Activated T-helper 2 cell treated with anti-CD3 and anti-CD28 coated beads, Interferon-gamma antibody, Interleukin-2, Interleukin-4, amounts not matched to agents 10 μg/mL and 5 μg/mL and 100 μg/mL, durations not matched to agents 14 hours and 24 hours and 36 hours (primary cell): ENCODE measurements at places on chromosomes 11 and 22. TPM values are rescaled to one million over a fixed set of nuclear protein-coding genes. Genes with fewer than 3 reads are reported as not detected.
A peak's percentile ranks its signal among the peaks of the same experiment; 100 is the strongest.

DNA sequence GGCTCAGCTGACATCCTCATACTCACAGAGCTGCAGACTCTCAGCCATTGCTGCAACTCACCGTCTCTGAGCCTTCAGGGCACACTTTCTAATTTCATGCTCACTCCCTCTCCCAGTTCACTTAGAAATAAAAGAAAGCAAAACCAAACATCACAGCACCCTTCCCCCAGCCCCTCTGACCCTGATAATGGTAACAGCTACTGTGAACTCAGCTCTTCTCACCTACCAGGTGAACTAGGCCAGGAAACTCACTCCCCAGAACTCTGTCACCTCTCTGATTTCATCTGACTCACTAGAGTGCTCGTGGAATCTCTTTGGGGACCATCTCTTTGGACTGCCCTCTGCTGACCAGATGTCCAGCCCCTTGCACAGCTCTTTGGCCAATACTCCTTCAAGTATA lies 14.5 kb upstream of the PARVA start:
- no peak overlapping the region for H3K27ac ChIP-seq
- H3K36me3 ChIP-seq = no peaks in the 10 kb centered on the region
- no peak for DNase-seq
- H3K27me3 ChIP-seq = peaks cover 1% of the 10 kb centered on the region

GRCh38 chr11:6655790-6656583 lies at the start of gene DCHS1:
TSS of gene DCHS1 (minus strand) at chr11:6655809. CDS start at chr11:6641613, 14,196 bp downstream.
- no peak for DNase-seq
- H3K36me3 ChIP-seq = peaks cover 3% of the 10 kb centered on the region
- H3K27me3 ChIP-seq = peaks cover 16% of the 10 kb centered on the region
- peak within 1 kb of the TSS; percentile 60 for H3K4me3 ChIP-seq
- H3K27ac ChIP-seq = no peak within 1 kb of the TSS

DNA sequence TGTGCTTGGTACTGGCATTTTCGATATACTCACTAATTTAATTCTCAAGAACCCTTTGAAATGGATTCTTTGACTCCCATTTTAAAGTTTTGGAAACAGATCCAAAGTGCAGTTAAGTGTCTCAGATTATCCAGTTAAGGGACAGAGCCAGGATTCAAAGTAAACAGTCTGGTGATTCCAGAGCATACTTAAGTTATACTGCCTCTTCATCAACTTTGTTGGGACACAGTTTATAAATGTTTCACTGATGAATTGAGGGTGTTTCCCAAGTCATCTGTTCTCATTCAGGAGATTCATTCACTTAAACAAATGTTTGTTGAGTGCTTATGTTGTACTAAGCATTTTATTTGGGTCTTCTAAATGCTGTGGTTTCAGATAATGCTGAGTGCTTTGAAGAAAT lies 17.1 kb downstream of the KDM2A start:
- H3K4me3 ChIP-seq = no peak overlapping the region
- peaks cover 11% of the 10 kb centered on the region for H3K4me1 ChIP-seq
- no peak overlapping the region for H3K27ac ChIP-seq

- peaks cover 1% of the 10 kb centered on the region for H3K27me3 ChIP-seq
- H3K36me3 ChIP-seq = no peaks in the 10 kb centered on the region
- no peak overlapping the region for H3K27ac ChIP-seq
These were observed 62.1 kb downstream of the SLC25A17 start for GRCh38 chr22:40757071-40757470.

DNA sequence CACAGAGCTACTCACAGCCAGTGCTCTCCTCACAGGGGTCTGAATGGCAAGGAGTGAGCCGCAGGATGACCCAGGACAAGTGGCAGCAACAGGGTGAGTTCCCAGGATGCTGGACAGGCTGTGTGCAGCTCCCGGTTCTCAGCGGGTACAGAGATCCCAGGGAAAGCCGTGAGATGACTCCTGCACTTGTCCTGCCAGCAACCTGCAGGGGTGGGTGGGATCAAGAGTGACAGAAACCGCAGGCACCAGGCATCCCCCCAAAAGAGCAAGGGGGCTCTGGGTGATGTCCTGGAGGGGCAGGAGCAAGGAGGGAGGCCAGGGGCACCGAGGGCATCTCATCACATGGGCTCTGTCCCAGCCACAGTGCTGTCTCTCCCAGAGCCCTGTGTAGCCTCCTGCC lies 15.9 kb upstream of the PRODH start:
- DNase-seq = no peak
- H3K4me3 ChIP-seq = no peak overlapping the region
- H3K27me3 ChIP-seq = peaks cover 15% of the 10 kb centered on the region
- no peak overlapping the region for H3K27ac ChIP-seq

Gene DDX17
- 378 and 391 TPM in 2 replicates for total RNA-seq

DNA sequence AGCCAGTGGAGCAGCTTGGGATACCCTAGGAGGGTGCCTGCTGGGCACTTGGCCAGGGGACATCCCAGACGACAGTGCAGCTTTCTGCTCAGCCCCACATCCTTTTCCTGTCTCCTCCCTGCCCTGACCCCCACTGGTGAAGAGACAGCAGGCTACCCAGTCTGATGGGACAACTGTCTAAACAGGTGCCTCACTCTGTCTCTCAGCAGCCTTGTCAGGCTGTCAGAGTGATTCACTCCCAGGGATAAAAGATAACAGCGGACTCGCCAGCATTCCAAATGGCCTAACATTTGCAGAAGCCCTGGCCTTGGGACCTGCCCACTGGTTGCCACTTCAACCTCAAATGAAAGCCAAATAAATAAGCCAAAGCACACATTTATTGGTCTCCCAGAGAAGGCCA lies 318.6 kb upstream of the PLET1 start:
- H3K4me3 ChIP-seq = no peak overlapping the region
- H3K36me3 ChIP-seq = no peaks in the 10 kb centered on the region
- H3K27me3 ChIP-seq = peaks cover 5% of the 10 kb centered on the region
- no peak for DNase-seq

Gene TRPM5
- not detected in 2 replicates for total RNA-seq

DNA sequence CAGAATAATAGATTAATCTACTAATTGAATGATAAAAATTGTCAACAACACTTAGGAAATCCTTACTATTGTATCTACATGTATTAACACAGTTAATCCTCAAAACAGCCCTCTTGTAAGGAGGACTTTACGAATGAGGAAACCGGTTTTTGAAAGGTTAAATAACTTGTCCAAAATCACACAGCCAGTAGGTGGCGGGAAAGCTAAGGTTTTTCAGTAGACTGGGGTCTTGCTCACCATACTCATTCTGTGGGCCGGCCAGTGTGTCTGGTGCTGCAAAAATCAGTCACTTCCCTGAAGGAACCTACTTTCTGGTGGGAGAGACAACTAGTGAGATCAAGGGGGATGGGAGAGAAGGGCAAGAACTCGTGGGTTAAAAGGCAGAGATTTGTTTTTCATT lies 3.8 kb downstream of the DCPS start:
- H3K4me3 ChIP-seq = no peak overlapping the region
- no peak overlapping the region for H3K27ac ChIP-seq
- peaks cover 53% of the 10 kb centered on the region for H3K36me3 ChIP-seq

DNA sequence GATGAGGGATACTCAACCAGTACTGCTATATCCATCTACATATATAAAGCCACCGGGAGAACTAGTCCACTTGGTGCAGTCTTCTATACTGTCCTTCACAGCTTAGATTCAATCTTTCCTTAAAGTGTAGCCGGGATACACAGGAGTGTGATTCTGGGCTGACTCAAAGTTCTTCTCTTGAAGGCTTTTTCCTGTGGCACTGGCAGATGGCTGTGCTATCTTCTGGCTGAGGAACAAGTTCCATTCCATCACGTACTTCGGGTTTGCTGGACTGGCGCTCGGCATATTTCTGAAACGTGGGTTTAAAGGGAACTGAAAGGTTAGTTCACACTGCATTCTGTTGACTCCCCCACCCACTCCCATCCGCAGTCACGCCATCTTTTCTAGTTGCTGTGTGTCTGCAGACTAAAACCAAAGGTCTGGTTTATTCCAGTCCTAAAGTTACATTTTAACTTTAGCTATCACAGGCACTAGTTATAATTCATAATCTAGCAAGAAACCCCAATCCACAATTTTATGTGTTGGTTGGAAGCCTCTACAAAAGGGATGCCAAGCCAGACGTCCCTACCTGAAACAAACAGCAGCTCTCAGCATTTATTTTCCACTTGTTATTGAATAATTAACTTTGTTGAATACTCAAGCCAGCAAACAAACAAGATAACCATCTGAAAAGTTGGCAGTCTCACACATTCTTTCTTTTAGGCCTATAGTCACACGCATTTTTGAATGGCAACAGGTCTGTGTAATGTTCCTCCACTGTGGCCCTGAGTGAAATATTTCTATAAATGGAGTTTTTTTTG lies 7.5 kb upstream of the C11orf65 start:
- H3K4me3 ChIP-seq = no peak overlapping the region
- H3K36me3 ChIP-seq = peaks cover 7% of the 10 kb centered on the region
- no peaks in the 10 kb centered on the region for H3K4me1 ChIP-seq
- no peaks in the 10 kb centered on the region for H3K27me3 ChIP-seq
- no peak for DNase-seq

Gene PPFIA1
- total RNA-seq = 47.1 and 47.4 TPM in 2 replicates
